ENCODE measurements at places on chromosomes 2 and 18. TPM values are rescaled to one million over a fixed set of nuclear protein-coding genes. Genes with fewer than 3 reads are reported as not detected.

Gene FABP1
- not detected for total RNA-seq

Gene SLC25A12
- total RNA-seq: 27.4 TPM

Gene RNU2-63P
- 22.6 TPM for total RNA-seq

Gene TIMM21
- total RNA-seq: 35.2 TPM

Gene EML4
- 71.4 TPM for total RNA-seq

Gene CCBE1
- total RNA-seq: not detected

Gene MPP4
- not detected for total RNA-seq

Gene DLGAP1
- total RNA-seq: not detected

Gene MC5R
- total RNA-seq: 0.09 TPM

Gene C1GALT1C1L
- total RNA-seq: 0.14 TPM

Gene CYP27A1
- total RNA-seq: 0.18 TPM

Gene CAB39
- total RNA-seq: 186 TPM

Gene SEH1L
- 68.9 TPM for total RNA-seq

Gene DNAH7
- total RNA-seq: not detected

Gene SLC14A1
- total RNA-seq: 2.4 TPM

Gene MC4R
- total RNA-seq: not detected

Gene DSG4
- not detected for total RNA-seq

Gene WDR7
- total RNA-seq: 42.5 TPM

Gene TMEM200C
- not detected for total RNA-seq

Gene FBXO11
- total RNA-seq: 58.1 TPM

Gene GALR1
- not detected for total RNA-seq

Gene SCN1A
- total RNA-seq: not detected

Gene GRP
- total RNA-seq: not detected

Gene C2orf69
- 16.1 TPM for total RNA-seq

Gene DCDC2C
- total RNA-seq: not detected

Gene SERPINB4
- not detected for total RNA-seq

Gene PROKR1
- total RNA-seq: not detected

Gene REG3A
- total RNA-seq: not detected

Gene ZNF396
- total RNA-seq: 0.45 TPM

Gene NDC80
- total RNA-seq: 72.8 TPM

Gene HNMT
- total RNA-seq: not detected

Gene PRSS56
- total RNA-seq: not detected

Gene ASXL3
- total RNA-seq: not detected

Gene ABCG8
- not detected for total RNA-seq

Gene DOCK10
- total RNA-seq: 205 TPM

Gene CYTIP
- total RNA-seq: 203 TPM

Gene PID1
- not detected for total RNA-seq

Gene TUBA4B
- total RNA-seq: not detected

Gene ERICH2
- total RNA-seq: not detected

Gene TFPI
- not detected for total RNA-seq

Gene KCNG3
- total RNA-seq: not detected

Gene HOXD9
- total RNA-seq: not detected

Gene PARD3B
- total RNA-seq: 1.7 TPM

Gene NEU4
- 0.64 TPM for total RNA-seq

Data from T-helper 2 cell treated with Interferon-gamma antibody and Interleukin-4, amounts not matched to agents 100 ng/mL and 5 ng/mL, for 36 hours (primary cell).